Fibroblast of skin of right quadriceps (primary cell): ENCODE measurements at places on chromosomes 6 and 20.

GRCh38 chr6:26064619-26065257 is 22.5 kb upstream of the HFE start:
- DNase-seq = peak; percentile 53

DNA sequence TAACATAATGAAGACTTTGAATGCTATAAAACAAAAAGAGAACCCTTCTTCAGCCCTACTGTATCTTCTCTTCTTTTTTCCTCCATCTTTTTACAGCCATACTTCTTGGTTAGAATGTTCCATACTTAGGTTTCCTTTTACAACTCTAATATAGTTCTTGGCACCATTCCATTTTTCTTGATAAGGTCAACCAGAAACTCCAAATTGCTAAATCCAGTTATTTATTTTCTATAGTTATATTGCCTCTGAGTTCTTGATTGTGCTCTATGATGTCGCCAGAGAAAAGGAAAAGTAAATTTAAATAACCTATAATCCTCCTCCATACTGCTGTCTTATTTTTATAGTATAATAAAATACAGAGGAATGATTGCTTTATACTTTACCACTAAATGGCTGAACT is 26.7 kb upstream of the COL10A1 start:
- DNase-seq = no peak

GRCh38 chr6:70764706-70765105 is 97.0 kb downstream of the SMAP1 start:
- no peak for DNase-seq

DNA sequence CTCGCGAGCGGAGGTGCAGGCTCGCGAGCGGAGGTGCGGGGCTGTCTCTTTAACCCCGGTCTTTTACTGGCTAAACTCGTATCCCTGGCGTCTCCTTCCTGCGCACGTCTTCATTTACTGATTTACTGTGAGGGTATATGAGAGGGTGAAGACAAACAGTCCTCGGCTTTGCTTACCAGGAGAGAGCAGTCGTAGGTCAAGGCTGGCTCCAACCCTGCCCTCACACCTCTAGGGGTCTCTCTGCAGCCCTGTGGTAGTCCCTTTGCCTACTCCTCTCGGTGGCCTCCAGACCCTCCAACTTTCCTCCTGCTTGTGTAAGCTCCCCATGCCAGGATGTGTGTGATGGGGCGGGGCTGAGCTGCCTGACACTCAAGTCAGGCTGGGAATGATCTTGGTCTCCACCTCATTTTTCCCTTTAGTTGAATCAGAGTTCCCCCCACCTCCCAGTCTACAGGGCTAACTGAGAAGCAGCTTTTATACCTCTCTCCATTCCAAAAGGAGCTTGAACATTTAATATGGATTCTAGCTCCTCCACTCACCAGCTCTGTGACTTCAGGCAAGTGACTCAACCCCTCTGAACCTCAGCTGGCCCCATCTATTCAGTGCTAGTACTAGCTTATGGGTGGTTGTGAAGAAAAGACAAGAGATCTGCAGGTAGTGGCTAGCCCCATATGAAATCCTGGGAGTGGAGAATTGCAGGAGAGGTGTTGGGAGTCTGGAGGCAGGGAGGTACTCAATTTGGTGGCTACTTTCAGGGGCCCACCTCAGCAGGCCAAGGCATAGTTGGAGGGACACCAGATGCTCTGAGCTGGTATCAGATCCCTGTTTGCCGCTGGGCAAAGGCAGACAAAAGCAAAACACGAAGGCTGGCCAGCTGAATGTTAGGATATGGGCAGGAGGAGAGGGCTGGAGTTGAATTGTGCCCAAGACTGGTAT is 902 bp downstream of the SLC29A1 start:
- peak; percentile 14 for DNase-seq

GRCh38 chr6:88869263-88870020 is 94.0 kb downstream of the RNGTT start:
- DNase-seq = peak; percentile 21

DNA sequence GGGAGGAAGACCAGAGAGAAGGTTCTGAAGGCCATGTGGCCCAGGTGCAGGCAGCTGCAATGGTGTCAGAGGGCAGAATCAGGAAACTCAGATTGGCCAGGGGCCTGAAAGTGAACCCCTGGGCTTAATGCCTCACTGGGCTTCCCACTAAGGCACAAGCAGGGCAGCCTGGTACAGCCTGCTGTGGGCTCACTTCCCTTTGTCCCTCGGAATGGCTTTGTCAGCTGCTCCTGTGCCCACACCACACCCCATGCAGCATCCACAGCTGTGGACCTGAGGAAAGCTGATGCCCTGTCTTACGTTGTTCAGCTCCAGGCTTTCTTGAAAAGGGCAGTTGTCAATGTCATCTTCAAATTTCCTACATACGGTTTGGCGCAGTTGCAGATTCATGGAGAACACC is 2.4 kb downstream of the CST9 start:
- no peak for DNase-seq
